ENCODE measurements at places on chromosomes 11 and 22.

DNA sequence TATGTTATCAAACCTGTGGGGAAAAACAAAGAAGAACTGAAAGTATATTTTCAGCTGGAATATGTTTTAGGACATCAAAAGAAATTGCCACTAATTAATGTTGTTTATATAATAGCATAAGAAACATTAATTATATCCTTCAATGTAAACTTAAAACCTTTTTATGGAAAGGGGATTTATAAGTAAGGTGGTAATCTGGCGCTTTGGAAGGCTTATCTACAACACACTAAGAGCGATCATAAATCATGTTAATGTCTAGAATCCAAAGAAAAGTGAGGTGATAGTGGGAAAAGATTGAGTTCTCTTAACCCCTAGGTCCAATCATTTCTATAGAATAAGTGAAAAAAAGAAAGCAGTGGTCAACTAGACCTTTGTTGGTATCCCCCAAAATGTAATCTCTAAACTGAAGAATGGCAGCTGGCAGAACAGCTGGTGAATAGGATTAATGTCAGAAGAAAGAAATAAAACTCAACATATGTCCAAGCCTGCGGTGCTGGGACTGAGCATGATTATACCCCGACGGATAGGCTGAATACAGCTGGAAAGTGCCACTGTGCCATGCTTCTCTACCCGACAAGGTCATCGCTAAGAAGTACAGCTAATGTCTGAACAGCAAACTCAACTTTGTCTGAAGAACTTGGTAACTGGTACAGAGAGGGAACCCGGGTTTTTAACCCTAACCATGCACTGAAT, 64.0 kb downstream of the SOX6 start:
- DNase-seq, result no peak

GRCh38 chr11:126855536-126855935, 145.0 kb downstream of the KIRREL3 start:
- DNase-seq, result no peak

DNA sequence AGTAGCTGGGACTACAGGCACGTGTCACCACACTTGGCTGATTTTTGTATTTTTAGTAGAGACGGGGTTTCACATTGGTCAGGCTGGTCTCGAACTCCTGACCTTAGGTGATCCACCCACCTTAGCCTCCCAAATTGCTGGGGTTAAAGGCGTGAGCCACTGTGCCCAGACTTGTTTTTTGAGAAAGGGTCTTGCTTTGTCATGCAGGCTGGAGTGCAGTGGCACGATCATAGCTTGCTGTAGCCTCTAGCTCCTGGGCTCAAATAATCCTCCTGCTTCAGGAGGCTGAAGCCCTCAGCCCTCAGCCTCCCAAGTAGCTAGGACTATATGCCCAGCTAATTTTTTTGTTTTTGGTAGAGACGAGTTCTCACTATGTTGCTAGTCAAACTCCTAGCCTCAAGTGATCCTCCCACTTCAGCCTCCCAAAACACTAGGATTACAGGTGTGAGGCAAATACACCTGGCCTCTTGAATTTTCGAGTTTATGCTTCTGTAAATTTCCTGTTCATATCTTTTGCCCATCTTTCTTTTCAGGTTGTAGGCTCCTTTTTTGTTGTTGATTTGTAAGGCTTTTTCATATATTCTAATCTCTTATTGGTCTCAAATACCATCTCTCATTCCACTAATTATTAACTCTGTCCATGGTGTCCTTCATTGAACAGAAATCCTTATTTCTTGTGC, 3.4 kb upstream of the RBM4B start:
- no peak for DNase-seq

- no peak for DNase-seq
Observed at GRCh38 chr22:37234736-37235711, 9.0 kb downstream of the RAC2 start.

DNA sequence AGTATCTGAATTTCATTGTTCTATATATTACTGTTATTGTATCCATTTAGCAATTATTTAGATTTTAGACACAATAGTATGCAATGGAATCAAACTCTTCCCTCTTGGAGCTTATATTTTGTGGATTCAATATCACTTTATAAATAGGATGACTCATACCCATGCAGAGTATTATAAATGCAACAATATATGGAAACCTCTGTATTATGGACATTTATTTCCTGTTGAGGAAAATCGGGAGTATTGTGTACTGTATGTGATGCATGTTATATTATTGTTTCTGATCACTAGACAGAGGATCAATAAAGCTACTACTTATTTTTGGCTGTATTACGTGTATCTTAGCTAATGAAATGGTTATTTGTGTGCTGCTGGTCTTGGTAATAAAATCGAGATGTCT, 770 bp downstream of the METTL15 start:
- DNase-seq, result no peak

- no peak for DNase-seq
Observed at GRCh38 chr22:29369460-29369859, 18.9 kb downstream of the AP1B1 start.

DNA sequence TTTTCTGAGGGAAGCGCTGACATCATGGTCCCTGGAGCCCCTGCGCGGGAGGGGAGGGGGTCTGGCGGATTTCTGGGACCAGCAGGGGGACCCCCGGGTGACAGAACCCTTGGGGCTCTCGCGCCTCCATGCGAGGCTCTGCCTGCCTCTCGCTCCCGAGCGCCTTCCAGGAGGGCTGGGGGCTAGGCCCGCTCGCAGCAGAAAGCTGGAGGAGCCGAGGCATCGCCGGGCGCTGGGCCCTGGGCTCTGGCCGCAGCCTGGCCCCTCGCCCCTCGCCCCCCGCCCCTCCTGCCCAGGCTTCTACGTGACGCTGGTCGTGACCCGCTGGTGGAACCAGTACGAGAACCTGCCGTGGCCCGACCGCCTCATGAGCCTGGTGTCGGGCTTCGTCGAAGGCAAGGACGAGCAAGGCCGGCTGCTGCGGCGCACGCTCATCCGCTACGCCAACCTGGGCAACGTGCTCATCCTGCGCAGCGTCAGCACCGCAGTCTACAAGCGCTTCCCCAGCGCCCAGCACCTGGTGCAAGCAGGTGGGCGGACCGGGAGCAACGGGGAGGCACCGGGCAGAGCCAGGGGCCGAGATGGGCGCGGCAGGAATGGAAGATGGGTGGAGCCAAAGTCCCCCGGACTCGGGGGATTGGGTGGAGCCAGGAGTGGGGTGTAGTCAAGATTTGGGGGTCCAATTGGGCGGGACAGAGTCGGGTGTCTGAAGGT, 5.4 kb downstream of the BEST1 start:
- DNase-seq, result no peak

GRCh38 chr11:92180664-92181251, 43.9 kb upstream of the FAT3 start:
- DNase-seq, result no peak

DNA sequence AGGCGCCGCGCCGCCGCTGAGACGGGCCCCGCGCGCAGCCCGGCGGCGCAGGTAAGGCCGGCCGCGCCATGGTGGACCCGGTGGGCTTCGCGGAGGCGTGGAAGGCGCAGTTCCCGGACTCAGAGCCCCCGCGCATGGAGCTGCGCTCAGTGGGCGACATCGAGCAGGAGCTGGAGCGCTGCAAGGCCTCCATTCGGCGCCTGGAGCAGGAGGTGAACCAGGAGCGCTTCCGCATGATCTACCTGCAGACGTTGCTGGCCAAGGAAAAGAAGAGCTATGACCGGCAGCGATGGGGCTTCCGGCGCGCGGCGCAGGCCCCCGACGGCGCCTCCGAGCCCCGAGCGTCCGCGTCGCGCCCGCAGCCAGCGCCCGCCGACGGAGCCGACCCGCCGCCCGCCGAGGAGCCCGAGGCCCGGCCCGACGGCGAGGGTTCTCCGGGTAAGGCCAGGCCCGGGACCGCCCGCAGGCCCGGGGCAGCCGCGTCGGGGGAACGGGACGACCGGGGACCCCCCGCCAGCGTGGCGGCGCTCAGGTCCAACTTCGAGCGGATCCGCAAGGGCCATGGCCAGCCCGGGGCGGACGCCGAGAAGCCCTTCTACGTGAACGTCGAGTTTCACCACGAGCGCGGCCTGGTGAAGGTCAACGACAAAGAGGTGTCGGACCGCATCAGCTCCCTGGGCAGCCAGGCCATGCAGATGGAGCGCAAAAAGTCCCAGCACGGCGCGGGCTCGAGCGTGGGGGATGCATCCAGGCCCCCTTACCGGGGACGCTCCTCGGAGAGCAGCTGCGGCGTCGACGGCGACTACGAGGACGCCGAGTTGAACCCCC, 798 bp downstream of the BCR start:
- no peak for DNase-seq

DNA sequence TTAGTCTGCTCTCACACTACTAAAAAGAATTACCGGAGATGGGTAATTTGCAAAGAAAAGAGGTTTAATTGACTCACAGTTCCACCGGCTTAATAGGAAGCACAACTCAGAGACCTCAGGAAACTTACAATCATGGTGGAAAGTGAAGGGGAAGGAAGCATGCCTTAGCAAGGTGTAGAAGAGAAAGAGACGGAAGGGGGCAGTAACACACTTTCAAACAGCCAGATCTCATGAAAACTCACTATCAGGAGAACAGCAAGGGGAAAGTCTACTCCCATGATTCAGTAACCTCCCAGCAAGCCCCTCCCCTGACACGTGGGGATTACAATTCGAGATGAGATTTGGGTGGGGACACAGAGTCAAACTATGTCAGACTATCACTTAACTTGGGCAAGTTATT, 236.6 kb upstream of the ANO3 start:
- DNase-seq, result no peak

- DNase-seq, result no peak
Observed at GRCh38 chr11:86940122-86940777, 14.9 kb downstream of the FZD4 start.

- DNase-seq, result no peak
Observed at GRCh38 chr11:88480223-88480622, 142.7 kb upstream of the CTSC start.

GRCh38 chr11:494761-495536, 12.1 kb downstream of the RNH1 start:
- no peak for DNase-seq

DNA sequence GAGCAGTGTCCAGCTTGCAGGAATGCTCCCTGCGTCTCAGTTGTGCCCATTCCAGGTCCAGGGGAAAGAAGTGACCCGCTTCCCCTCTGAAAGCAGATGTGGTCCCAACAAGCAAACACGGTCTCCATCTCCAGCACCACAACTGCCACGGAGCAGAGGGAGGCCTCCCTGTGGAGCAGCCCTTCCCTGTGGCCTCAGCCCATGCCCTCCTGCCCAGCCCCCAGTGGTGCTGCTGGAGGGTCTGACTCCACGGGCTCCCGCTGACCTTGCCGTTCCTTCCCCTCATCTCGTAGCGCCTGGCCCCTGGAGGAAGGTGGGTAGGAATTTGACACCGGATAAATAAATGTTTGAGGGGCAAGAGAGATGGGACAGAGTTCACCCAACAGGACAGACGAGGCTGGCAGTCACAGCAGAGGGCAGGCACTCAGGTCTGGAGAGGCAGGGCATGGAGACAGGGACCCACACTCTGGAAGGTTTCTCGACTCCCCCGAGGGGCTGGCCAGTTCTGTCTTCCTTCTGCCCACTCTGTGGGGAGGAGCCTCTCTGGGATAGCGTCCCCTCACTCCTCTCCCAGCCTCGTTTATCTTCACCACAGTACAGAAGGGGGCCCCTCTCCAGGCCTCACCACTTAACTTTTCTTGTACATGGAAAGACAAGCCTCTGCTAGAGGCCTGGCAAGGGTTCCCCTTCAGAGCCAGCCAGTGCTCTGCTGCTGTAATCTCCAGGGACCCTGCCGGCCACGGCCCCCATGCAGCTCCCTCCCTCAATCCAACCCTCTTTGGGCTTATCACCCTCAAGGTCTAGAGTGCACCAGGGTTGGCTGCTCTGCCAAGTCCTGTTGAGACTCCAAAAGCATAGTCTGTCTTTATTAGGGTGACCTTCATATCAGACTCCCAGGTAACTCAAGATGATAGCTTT, 7.5 kb upstream of the ST3GAL4 start:
- no peak for DNase-seq

DNA sequence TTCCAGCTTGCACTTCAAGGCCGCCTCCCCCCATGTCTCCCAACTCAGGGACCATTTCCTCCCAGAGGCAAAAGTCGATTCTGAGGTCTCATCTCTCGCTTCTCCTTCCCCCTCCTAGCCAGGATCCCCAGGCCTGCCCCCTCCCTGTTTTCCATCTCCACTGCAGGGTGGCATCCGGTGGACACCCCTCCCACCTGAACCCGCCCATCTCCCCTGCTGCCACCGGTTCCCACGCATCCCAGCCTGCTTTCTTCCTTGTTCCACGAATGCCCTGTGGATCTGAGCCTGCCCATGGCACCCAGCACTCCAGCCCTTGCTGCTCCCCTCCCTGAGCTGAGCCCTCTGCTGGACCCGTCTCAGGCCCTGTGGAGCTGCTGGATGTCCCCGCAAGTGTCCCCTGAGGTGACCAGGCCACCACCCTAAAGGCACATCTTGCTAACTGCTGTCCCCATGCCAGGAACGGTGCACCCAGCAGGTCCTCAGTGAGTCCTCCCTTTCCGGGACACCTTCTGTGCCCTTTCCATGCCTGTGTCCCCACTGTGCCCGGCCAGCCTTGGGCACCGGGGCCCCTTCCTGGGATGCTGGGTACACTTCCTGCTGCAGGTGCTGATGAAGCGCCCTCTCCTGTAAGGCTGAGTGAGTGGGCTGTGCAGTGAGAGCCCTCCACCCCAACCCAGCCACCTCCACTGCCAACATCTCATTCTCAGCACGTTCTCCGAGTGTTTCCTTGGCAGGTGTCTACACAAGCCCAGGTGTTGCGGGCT, 936 bp downstream of the IL17REL start:
- DNase-seq, result no peak

- DNase-seq, result no peak
Observed at GRCh38 chr22:43425976-43426785, 14.4 kb downstream of the MPPED1 start.

DNA sequence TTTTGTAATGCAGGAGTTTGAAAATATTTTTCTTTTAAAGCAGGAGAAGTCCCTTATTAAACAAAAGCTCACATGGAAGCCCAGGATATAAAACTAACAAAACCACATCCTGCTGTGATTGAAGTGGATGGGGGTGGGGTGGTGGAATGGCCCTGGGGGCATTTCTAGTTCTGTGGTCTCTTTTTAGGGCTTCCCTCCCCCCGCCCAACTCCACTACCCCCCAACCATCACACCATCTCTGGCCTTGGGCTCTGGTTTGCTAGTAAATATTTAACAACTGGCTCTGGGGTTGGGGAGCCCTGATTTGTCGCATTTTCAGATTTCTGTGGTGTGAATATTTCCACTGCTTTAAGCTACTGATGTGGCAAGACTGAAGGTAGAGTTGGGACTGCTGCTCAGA, 279.6 kb upstream of the PLET1 start:
- no peak for DNase-seq

DNA sequence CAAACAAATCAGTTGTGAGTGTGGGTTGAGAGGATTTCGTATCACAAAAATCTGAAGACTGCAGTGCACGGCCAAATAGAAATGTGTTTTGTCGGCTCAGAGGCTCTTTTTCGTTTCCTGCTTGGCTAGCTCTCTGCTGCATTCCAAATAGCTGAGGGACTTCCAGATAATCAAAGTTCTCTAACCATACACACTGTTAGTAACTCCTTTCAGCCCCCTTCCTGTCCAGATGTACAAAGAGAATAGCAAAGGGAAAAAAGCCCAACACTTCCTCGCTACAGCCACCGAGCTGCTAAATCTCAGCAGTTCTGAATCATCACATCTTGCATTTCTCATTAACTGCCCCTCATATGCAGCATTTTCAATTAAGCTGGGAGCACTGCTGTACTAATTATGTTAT, 203.1 kb downstream of the TENM4 start:
- no peak for DNase-seq

GRCh38 chr11:63814383-63814736, 1.1 kb downstream of the SPINDOC start:
- no peak for DNase-seq

Data from PC-9 (cell line).